ENCODE measurements at places on chromosomes 1 and 21.

DNA sequence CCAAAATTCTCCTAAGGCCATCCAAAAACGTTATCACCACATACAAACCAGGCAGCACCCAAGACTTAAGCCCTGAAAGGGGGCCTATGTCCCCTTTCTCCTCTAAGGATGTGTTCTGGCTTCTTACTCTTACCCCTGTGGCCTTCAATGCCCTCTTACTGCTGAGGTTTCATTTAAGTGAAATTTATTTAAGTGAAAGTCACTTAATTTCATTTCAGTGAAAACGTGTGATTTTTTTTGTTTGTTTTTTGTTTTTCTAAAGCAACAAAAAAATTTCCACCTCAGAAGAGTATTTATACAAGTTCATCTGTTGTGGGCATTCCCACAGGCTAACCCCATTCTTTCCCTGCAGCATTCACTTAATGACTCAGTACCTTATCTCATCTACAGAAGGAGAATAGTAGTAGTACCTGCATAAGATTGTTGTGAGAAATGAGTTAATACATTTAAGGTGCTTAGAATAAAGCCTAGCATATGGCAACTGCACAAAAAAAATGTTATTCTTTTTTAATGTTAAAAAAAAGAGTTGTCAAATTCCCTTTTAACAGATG is 220.6 kb downstream of the CHRM3 start:
- no peak for DNase-seq

- DNase-seq: no peak
Measured at GRCh38 chr1:43437031-43437973, 16.4 kb downstream of the HYI start.

GRCh38 chr21:42970946-42971653 is 3.3 kb upstream of the PKNOX1 start:
- DNase-seq: no peak

DNA sequence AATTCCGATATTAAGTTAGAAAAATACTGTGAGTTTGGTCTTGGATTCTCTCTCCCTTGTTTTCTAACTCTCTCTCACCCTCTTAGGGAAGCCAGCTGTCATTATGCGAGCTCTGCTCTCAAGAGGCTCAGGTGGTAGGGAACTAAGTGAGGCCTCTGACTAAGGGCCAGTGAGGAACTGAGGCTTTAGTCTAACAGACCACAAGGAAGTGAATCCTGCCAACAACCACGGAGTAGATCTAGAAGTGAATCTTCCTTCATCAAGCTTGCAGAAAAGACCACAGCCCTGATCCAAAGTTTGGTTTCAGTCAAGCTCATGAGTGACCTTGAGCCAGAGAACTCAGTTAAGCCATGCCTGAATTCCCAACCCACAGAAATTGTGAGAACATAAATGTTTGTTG is 180.1 kb upstream of the PRMT6 start:
- DNase-seq: no peak

DNA sequence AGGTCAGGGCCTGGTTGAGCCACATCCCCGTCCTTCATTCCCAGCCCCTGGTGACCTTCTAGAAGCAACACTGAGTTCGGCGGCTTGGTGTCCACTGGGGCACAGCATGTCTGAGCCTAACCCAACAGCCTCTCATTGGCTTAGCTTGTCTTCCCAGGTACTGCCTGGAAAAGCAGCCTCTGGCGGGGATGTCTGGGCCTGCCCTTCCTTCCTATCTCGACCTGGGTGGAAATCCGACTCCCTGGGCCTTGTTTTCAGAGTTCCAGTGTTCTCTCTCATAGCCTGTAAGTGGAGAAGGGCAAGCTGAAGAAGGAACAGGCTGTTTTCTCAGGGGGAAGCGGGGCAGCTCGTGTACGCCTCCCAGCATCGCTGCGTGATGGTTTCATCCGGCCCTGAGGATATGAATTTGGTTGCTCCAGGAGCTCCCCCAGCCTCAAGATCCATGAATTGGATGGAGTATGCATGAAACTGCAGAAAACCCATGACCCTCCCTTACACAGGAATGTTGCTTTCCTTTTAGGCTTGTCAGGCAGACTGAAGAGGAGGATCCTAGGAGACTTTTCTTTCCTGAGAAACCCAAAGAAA is 116.5 kb upstream of the IRF2BP2 start:
- no peak for DNase-seq

GRCh38 chr1:224262373-224263054 is 67.5 kb downstream of the NVL start:
- DNase-seq: no peak

- no peak for DNase-seq
Measured at GRCh38 chr1:45329445-45329844, 2.8 kb downstream of the HPDL start.

GRCh38 chr1:44684525-44684924 is 10.0 kb downstream of the ARMH1 start:
- no peak for DNase-seq

DNA sequence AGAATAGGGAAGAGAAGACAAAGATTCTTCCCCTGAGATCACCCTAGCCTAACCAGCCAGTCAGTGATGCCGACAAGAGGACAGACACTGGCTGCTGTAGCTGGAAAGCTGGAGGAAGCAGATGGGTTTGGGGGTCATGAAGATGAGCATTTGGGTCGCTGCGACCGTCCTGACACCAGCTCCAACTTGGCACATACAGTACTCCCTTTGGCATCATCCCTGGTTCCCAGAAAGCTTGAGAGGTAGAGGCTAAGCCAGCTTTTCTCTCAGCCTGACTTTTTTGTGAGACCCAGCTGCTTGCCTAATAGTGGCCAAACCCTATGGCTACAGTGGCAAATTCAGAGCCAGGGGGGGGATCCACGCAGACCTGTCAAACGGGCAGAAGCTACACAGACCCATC is 43.0 kb upstream of the IKBKE start:
- DNase-seq: no peak

DNA sequence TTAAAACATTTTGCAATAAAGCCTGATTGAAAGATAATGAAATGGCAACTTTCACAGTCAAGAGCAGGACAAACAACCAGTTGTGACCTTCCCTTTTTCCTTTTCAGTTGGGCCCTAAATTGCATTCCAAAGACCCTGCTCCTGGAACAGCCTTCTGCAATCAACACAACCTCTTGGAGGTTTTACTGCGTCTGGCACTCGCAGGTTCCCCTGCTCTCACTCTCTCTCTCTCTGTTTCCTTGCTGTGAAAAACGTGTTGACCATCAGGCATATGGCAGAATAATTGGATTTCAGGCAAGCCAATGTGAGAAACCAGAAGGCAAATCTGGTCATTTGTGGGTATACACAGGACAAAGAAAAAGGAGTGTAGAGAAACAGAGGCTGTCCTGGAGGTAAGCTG is 23.2 kb downstream of the SLC44A5 start:
- DNase-seq: no peak

DNA sequence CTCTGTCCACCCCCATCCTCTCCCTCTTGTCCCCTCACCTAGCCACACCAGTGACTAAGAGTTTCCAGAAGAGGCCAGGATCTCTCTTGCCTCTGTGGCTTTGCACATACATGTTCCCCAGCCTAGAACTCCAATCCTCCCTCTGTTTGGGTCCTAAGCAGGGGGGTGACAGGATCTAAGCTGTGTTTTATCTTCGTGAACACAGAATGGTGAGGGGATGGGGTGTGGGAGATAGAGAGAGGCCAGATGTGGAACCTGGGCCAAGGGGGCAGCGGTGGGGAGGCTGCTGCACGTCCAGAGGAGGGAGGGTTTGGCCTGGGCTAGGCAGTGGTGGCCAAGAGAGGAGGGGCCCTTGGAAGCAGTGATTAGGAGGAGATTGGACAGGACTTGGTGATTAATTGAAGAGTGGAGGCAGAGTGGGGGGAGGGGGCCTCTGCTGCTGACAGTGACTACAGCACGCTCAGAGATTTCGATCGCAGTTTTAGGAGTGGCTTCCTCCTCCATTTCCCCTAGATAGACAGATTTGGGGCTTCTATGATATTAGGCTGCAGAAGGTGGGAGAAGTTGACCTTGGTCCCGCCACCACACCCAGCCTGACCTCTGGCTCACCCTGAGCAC is 17.1 kb upstream of the ADGRB2 start:
- DNase-seq: no peak

DNA sequence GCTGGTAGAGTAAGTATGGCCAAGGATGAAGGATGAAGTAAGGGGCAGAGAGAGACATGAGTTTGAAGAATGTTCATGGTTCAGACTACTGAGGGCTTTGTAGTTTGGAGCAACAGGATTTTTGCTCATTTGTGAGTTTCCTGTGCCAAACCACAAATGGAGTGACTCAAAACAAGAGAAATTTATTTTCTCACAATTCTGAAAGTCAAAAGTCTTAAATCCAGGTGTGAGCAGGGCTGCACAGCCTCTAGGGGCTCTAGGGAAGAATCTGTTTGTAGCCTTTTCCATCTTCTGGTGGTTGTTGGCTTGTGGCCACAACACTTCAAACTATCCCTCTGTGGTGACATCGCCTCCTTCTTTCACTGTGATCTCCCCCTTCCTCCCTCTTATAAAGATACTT is 58.9 kb downstream of the RHOU start:
- no peak for DNase-seq

DNA sequence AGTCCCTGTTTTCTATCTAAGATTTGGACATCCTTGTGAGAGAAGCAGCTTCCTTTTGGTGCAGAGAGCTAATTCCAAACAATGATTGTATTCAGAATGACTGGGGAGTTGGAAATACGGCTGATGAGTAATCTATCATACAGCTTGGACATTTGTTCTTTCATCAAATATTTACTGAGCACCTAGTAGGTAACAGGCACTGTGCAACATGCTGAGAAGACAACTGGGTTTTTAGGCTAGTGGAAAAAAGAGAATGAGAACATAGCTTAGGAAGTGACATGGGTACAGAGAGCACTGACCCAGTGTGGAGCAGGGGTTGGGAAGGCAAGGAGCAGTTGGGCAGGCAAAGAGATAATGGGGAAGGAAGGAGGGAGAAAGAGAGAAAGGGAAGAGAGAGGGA is 87.5 kb downstream of the TBX19 start:
- no peak for DNase-seq

DNA sequence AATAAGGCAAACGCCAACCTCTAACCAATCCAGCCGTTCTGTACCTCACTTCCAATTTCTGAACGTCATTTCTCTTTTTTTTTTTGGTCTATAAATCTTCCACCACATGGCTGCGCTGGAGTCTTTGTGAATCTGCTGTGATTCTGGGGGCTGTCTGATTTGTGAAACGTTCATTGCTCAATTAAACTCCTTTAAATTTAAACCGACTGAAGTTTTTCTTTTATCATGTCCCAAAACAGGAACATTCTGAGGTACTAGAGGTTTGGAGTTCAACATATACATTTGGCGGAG is 65.5 kb upstream of the BACH1 start:
- no peak for DNase-seq

Data from AG04450 (cell line).